ENCODE measurements at places on chromosomes 11 and 22.
A peak's percentile ranks its signal among the peaks of the same experiment; 100 is the strongest.

GRCh38 chr11:134445601-134446325 is 33.7 kb upstream of the B3GAT1 start:
- no peak for DNase-seq

DNA sequence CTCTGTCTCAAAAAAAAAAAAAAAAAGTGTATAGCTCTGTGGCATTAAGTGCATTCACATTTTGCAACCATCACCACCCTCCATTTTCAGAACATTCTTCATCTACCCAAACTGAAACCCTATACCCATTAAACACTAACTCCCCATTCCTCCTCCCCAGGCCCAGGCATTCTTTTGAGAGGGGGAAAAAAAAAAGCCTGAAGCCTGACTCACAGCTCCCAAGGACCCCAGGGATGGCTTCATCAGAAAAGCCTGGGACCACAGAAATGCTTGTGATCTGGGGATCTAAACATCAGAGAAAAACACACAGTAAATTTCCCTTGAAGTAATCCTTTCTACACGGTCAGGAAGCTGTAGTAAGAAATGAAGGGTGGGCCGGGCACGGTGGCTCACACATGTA is 10.7 kb upstream of the GTSE1 start:
- DNase-seq: no peak

DNA sequence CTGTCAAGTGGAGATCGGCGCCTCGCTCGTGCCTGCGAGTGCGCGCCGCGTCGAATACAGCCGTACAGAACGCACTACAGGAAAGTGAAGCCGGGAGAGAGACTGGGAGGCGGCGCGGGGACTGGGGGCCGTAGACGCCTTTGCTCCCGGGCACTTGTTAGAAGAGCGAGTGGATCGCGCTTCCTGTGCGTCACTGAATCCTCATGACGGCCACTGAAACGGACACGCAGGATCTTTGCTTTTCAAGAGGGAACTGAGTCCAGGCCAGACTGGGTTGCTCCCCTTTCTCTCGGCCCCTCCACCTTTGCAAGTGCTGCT is 314 bp downstream of the RIC8A start:
- DNase-seq: no peak

DNA sequence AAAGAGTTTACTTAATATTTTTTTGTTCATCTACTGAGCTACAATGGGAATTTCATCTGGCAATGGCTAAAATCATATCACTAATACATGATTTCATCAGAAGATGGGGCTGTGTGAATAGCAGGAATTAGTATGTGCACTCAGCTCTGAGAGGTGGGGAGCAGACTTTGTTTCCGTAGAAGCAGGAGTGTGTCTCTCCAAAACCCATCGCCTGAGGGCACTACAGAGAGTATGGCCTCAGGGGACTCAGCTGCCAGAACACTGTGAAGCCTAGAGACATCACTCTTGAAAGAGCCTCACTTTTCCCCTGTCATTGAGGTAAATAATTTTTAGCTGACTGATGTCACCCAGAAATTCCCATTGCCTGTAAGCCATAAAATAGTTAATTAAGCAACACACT is 261.4 kb upstream of the ISX start:
- peak; percentile 15 for DNase-seq

- DNase-seq: no peak
Measured at GRCh38 chr11:65417702-65418430, 4.7 kb upstream of the NEAT1 start.

DNA sequence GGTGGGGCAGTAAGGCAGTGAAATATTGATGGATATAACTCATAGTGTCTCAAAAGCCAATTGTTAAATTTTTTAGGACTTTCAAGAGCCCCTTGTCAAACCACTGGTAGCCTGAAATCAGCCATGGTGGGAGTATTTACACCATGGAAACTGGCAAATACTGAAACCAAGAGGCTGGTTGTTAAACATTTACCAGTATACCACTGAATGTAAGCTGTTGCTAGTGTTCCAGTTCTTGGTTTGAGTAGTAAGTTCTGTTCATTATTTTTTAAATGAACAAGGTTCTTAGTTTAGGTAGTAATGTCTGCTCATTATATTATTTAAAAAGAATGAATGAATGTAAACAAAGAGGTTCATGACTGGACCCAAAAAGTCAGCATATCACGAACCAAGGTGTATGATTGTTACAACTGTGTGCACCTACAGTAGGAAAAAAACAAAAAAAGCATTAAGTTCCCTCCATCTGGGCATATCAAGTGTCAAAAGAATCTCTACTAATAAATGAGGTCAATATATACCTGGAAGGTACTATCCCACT is 4.5 kb upstream of the EIF3F start:
- DNase-seq: no peak

GRCh38 chr22:43823911-43824665 is 12.0 kb upstream of the EFCAB6 start:
- no peak for DNase-seq

DNA sequence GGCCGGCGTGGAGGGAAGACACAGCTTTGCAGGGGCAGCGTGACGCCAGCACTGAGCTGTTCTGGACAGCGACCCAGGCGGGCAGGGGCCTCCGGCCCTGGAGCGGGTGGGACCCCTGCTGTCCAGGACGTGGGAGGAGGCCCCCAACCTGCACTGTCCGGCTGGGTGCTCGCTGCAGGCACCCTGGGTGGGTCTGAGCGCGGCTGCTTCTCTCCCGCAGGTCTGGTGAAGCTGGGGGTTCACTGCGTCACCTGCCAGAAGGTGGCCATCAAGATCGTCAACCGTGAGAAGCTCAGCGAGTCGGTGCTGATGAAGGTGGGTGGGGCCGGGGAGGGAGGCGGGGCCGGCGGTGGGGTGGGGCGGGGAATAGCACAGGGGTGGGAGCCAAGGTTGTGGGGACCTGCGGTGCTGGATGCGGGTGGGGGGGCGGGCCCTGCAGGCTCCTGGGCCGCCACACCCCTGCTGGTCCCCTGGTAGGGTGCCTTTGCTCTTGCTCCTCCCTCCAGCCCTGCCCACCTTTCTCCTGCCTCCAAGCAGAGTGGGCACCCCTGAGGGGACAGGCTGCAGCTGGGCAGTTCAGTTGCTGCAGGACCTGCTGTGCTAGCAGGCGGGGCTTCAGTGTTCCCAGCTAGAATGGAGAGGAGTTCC is 46.2 kb downstream of the BRSK2 start:
- DNase-seq: no peak

DNA sequence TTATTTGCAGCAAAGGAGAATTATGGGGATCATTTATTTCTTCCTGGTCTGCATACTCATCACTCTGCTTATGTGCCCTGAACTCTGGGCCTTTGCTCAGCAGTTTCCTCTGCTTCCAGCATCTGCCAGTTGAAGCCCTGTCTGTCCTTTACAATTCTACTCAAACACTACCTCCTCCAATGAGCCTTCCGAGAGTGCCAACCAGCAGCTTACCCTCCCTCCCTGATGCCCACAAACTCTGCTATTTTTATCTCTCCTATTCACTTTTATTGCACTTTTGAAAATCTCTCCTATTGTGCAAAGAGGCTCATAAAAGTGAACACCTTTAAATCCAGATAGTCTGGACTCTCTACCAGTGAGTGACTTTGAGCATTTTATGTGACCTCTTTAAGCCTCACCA is 3.6 kb upstream of the ME3 start:
- DNase-seq: no peak

DNA sequence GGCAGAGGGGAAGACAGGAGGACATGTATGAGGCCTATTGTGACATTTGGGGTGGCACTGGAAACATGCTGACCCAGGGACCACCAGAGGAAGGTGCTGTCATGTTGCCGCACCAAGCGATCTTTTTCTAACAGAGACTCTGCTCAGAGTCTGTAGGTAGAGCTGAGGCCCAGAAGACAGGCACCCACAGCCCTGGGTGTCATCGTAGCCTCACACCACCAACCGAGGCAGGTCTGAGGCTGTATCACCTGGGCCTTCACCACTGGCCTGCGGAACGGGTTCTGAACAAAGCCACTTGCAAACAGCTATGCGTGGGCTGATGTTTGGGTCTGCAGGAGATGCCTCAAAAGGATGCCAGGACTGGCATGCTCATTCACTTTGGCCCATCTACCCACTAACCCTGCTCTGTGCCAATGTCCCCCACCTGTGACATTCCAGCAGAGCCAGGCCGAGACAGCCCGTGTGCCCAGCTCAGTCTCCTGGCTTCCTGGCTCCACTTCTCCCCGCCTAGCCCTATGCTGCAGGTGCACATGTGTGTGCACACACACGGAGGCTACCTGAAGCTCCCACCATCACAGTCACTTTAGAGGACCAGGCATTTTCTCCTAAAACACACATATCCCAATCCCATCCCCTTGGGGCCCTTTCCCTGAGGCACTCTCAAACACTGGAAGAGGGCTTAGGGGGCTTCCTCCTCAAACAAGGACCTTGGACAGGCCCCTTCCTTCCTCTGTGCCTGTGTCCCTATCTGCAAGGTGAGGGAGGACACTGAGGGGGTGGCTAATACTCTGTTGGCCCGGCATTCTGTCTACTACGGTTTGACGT is 3.6 kb downstream of the TRIM29 start:
- no peak for DNase-seq

DNA sequence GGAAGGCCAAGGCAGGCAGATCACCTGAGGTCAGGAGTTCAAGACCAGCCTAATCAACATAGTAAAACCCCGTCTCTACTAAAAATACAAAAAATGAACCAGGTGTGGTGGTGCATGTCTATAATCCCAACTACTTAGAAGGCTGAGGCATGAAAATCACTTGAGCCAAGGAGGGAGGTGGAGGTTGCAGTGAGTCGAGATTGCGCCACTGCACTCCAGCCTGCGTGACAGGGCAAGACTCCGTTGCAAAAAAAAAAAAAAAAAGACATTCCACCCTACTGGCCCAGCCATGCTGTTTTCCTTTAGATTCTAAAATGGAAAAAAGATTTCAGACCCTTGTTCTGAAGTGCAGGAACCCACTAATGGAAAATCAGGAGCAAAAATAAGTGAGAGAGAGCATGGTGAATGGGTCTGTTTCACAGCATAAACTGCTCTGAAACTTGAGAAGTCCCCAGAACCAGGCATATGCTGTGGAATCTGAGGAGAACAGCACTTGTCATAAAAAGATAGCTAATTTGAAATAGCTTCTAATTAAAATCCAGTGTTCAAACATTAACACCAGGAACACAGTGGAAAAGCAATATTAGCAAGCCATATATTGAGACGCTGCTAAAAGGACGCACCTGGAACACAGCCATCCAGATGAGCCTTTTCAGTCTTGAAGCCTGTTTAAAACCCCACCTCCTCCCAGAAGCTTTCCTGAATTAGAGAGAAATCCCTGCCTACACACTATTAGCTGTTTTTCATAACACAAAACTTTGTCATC is 66.3 kb upstream of the CHRM4 start:
- no peak for DNase-seq

DNA sequence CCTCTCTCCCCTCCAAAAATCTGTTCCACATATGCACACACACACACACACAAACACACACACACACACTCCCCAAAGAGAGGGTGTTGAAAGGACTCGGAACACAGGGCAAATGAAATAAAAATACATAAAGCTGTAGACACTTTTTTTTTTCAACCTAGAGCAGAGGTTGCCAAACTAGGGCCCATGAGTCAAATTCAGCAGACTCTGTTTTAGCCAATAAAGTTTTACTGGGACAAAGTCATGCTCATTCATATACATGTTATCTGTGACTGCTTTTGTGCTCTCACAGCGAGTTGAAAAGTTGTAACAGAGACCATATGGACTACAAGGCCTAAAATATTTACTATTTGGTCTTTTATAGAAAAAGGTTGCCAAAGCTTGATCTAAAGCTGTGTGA is 8.9 kb downstream of the IMMP1L start:
- DNase-seq: no peak

DNA sequence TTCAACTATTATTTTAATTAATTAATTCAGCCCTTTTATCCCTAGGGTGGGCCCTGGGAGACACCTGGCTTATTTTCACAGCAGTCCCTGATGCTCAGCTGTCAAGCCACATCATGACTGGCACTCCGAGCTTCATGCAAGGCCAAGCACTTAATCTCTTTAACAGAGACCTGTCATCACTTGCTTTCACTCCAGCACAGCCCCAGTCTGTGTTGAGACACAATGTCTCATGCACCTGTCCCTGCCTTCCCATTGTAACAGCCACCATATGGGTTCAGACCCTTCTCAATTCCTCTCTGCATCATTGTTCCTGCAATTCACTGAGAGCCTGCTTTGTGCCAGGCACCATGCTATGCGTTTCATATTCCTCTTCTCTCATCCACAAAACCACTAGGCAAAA is 222.2 kb upstream of the TENM4 start:
- no peak for DNase-seq

GRCh38 chr11:34356576-34356912 is 1.3 kb downstream of the ABTB2 start:
- no peak for DNase-seq

- no peak for DNase-seq
Measured at GRCh38 chr22:40782521-40782920, 36.6 kb downstream of the SLC25A17 start.

DNA sequence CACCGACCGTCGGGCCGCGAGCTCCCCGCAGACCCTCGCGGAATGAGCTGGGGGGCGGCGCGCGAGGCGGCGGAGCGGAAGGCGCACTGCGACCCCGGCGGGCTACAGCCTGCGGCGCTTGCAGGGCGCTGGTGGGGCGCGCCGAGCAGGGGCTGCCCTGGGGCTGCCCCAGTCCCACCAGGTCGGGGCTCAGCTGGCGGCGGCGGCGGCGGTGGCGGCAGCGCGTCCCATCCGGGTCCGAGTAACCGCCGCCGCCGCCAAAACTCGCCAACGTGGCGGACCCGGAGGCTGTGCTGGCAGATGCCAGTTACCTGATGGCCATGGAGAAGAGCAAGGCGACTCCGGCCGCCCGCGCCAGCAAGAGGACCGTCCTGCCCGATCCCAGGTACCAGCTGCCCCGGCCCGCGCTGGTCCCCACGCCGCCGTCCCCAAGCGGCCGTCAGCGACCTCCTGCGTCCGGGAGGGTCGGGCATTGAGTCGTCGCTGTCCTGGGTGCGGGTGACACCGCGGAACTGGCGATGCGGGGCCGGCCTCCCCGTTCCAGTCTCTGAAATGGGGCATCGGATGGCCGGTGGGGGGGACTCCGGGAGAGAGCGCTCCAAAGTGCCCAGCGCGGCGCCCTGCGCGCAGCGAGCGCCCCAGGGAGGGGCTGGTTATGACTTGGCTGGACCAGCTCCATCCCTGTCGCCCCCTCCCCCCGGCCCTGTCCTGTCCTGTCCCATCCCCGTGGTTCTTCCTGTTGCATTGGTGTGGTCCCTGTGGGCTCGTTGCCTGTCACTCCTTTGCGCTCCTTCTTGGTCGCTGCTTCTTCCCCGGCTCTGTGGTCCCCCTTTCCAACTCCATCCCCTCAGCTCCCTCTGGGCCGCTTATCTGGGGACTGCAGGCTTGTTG is 63.5 kb downstream of the CRYBB2 start:
- no peak for DNase-seq

GRCh38 chr22:36741204-36741793 is 34.6 kb downstream of the IFT27 start:
- DNase-seq: peak; percentile 10

DNA sequence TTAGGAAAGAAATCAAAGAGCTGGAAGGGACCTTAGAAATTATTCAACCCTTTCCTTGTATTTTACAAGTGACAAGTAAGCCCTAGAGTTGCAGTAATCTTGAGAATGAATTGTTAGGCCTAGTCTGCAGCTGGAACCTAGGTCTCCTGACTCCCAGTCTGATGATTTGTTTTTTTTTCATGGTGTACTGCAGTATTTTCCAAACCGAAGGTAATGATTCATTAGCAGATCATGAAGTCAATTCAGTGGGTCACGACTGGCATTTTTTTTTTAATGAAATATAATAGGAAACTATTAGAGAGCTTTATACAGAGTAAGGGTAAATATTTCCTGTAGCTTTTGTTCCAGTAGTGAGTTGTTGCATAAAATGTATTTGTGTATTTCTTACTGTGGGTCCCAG is 42.8 kb downstream of the EXT2 start:
- no peak for DNase-seq

All from MM.1S (cell line).